ENCODE measurements at places on chromosomes 4 and X.

DNA sequence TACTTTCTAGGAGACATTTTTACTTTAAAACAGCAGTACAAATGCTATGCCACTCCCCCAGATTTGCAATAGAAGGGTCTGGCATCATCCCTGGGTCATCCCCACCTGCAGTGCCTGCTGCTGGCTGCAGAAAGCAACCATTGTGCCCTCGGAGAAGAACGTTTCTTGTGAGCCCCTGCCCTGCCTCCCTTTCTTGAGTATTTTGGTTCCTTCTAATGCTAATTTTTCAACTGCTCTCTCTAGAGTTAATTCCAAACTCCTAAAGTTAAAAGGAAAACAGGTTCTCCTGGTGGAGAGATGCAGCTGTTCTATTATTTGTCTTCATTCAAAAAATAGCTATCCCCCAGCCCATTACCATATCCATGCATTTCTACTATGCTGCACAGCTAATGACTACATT is 107.1 kb downstream of the IDS start:
- no peak for DNase-seq

DNA sequence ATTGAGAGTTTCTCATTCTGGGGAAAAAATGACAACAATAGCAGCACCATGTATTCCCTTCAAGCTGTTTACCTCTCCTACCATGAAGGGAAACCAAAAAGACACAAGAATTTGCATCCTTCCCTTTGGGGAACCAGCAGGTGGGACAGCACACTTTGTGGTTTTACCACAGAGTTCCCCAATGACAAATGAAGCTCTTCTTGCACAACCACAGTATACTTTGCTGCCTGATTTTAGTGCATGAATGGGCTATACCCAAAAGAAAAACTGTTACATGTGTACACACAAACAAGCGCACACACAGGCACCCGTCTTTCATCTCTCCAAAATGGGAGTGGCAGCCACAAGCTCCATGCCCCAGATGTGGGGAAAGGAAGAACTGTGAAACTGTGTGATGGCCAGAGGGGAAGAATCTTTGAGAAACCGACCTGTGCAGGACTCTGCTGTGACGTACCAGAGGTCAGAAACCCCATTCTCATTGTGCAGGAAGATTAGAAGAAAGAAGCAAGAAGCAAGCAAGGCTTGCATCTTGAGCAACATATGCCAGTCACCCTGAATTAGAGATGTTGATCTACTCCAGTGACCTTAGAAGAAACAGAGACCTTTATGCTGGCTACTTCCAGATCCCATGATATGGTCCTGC is 2.7 kb upstream of the MAML3 start:
- no peak for DNase-seq

DNA sequence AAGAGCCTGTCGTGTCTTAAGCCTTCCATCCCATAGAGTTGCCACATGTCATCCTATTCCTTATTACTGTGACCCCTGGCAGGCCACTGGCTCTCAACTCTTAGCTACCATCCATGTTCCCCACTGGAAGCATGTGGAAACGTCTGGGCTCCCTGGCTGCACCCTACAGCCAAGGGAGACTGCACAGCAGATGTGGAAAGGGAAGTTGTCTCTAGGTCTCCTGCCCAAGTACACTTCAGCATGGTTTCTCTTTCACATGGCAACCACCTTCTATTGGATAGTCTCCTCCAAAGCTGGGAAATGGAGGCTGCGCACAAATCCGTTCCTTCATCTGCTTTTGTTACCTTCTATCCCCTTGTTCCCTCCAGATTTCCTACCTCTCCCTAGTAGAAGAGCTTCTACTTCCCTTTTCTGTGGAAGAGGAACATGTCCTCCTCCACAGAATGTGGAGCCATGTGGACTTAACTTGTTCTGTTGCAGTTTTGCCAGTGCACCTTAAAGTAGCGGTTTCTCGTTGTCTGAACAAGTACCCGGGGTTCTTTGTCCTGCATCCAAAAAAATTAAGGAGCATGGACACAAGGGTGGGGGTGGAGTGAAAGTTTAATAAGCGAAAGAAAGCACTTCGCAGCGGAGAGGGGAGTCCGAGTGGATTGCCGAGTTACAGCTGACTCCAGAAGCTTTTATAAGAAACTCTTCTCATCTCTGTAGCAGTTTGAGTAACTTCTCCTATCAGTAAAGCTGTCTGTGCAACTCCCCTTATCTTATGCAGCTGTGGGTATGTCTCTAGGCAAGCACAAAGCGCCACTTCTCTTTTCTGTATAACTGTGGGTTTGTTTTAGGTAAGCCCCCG is 52.5 kb downstream of the HMGB2 start:
- DNase-seq, result no peak

DNA sequence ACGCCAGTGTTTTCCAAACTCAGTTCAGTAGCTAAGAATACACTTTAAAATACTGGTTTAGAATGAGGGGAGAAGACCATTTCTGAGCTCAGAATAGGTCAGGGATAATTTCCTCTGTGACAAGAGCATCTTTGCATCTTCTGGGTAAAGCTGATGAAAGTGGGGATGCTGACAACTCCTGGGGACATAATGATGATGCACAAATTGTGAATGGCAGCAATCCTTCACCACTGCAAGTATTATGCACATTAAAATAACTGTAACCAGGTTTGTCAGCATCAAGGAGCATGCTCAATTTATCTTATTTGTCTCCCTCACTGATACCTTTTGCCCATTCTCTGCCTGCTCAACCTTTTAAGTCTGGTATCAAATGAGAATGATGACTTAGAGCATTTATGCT is 248.2 kb downstream of the EPHA5 start:
- DNase-seq, result no peak

DNA sequence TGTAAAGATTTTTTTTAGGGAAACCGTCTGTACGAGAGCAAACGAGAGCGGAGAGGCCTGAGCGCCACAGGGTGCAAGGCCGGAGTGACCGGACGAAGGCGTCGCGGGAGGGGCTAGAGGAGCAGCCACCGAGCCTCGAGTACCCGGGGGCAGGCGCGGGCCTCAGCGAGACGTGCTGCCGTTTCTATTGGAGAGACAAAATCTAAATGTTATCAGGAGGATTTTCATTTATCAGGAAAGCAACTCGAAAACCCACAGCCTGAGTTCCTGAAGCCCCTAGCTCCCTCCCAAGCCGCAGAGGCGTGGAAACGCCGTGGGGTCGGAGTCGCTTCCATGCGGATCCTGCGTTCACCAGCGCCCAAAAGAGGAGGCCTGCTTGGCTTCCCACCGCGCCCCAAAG is 194.3 kb downstream of the MGST2 start:
- DNase-seq, result no peak

- no peak for DNase-seq
Measured at GRCh38 chrX:150198776-150199175, 164.3 kb upstream of the MAMLD1 start.
